Fibroblast of the aortic adventitia (primary cell): ENCODE measurements at places on chromosomes 3 and 15. TPM values are rescaled to one million over a fixed set of nuclear protein-coding genes. Genes with fewer than 3 reads are reported as not detected.
A peak's percentile ranks its signal among the peaks of the same experiment; 100 is the strongest.

DNA sequence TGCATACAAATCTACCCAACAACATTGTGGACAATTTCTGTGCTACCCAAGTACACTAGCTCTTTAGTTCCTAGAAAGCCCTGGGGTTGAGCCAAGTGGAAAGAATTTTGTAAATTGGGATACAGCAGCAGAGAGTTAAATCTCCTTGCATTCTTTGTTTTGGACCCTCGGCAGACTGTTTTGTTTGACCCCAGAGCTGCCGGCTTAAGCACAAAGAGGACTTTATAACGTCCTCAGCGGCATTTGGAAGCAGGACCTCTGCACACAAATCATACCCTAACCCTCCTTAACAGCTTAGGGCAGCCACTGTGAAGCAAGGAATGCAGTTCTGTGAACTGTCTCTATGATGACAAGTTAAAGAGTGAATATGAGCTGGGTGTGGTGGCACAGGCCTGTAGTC lies 415.3 kb downstream of the CNTN4 start:
- no peak for DNase-seq

DNA sequence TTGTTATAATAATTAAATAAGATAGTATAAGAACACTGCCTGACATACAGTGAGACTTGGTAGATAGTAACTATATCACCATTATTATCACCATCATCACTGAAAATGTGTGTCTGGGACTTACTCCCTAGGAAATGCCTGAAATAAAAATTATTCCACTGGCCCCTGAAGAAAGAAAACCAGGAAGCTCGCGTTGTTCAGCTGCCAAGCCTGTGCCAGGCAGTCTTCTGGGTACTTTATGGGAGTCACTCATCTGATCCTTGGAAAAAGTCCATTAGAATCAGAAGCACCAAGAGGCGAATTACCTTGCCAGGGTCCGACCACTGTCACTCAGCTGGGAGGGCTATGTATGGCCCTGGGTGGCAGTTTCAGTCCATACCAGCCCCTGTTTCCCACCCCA lies 220.3 kb upstream of the TPM1 start:
- DNase-seq = no peak

GRCh38 chr15:56234804-56235203 lies 8.9 kb downstream of the RFX7 start:
- peak; percentile 90 for DNase-seq

SKOR1 gene
- 0.08 and 0.09 TPM in 2 replicates for total RNA-seq

LRTM1 gene
- not detected in 2 replicates for total RNA-seq

WWTR1 gene
- 54.7 and 205 TPM in 2 replicates for total RNA-seq
